ENCODE measurements at places on chromosomes 6 and 20.

DNA sequence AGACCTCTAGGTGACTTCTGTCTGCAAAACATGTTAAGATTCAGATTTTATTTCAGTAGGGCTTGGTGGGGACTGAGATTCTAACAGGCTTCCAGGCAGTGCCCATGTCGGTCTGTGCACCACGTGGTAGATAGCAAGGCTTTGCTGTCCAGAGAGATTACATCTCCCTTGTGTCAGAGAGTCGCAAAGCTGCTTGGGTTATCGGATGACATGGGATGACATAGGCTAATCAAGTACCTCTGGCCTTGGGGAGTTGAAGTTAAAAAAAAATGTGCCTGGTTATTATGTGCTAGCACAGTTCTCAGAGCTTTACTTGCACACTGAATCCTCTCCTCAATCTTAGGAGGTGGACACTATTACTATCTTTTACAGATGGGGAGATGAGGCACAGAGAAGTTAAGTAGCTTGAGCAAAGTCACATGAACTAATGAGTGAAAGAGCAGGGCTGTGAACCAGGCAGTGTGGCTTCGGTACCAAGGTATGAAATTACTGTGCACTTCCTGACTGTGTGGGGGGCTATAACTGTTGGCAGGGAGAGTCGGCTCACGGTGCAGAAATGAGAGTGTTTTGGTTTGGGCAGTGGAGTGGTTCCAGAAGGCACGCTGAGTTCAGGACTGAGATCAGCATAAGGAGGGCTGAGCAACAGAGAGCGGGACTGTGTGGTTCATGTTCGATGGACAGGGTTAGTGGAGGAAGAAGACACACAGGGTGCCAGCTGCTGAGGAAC, 41.1 kb downstream of the FARS2 start:
- no peak for DNase-seq

GRCh38 chr20:39082622-39083398, 120.7 kb downstream of the DHX35 start:
- DNase-seq: no peak

GRCh38 chr6:81309811-81310210, 442.7 kb downstream of the TENT5A start:
- DNase-seq: no peak

DNA sequence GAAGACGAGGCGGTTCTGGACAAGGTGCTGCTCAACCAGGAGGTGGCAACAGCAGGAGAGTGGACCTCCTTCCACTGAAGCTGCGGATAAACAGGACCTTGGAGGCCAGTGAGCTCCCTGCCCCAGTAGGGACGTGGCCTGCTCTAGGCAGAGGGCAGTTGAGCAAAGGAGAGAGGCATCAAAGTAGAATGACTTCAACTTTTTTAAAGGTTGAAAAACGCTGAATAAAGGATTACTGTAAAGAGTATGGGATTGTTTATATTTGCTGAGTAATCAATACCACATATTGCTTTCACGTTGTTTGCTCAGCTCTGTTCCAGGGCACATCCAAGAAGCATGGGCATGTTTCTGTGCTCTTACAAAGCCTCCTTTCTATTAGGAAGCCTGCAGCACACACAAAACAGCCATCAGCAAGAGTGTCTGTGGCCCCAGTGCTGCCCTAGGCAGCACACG, 48.1 kb downstream of the ERMARD start:
- DNase-seq: no peak

GRCh38 chr6:159456349-159456748, 236.7 kb downstream of the SOD2 start:
- DNase-seq: no peak

DNA sequence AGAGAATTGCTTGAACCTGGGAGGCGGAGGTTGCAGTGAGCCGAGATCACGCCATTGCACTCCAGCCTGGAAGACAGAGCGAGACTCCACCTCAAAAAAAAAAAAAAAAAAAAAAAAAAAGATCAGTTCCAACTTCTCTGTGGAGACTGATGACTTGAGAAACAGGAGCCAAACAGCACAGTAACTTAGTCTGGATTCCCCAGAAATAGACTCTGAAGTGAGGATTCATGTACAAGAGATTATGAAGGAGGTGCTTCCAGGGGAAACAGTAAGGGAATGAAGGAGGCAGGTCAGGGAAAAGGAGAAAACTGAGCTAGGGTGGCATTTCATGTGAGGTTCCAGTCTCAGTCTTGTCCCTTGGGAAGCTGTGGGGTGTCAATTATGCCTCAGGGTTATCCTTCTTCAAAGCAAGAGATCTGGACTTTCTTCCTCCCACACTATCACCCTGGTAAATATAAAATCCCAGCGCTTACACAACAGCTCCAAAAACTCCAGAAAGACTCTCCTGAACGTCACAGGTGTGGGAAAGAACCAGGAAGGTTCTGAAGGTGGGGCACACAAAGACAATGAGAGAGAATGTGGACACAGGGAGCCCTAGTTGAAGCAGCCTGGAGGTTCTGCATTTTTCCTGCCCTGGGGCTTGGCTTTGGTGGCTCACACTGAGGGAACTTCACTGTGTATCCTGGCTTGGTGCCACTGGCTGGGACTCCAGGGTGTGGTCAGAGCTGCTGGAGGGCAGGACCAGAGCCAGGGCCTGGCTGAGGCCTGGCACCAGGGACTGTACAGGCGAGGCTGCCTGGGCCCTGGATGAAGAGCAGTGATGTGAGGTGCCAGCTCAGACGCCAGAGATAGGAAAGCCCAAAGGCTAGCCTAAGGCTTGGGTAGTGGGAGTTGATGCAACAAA, 46.8 kb downstream of the PCNA start:
- DNase-seq: peak; percentile 48

- peak; percentile 29 for DNase-seq
These were observed 96.0 kb downstream of the INSM1 start for GRCh38 chr20:20463933-20464374.

GRCh38 chr6:29529956-29530355, 29.6 kb downstream of the UBD start:
- DNase-seq: no peak

- DNase-seq: no peak
These were observed 141.1 kb downstream of the CEP57L1 start for GRCh38 chr6:109236115-109237076.

DNA sequence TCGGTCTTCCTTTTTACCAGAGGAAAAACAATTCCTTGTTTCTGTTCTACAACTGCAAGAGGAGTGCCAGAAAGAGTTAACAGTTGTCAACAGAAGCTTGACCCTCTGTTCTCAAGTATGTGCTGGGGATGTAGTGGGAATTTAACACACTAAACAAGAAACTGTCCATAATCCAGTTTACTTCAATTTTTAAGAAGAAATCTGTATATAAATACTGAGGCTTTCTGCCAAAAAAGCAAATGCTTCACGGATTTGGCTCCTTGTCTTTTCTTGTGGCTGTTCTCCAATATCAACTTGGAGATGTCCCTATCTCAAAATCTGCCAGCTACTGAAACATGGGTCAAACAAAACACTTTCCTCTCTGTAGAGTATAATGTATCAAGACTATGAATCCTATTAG, 26.8 kb downstream of the REV3L start:
- DNase-seq: peak; percentile 36

DNA sequence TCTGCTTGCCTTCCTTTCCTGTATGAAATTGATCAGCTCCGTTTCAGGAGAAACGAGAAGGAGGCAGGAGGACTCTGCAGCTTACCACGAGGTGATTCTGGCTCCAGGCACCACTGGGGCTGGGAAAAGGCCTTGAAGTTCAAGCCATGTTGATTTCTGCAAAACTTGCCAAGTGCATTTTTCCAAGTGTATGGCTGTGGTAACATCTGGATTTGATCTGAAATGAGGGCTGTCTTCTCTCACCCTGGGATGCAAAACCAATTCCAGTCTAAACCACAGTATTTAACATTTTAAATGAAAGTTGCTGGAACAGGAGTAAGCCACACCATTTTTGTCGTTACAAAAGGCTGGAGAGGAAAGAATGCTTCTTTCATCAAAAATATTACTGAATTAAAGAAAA, 36.1 kb upstream of the FAM210B start:
- DNase-seq: no peak

DNA sequence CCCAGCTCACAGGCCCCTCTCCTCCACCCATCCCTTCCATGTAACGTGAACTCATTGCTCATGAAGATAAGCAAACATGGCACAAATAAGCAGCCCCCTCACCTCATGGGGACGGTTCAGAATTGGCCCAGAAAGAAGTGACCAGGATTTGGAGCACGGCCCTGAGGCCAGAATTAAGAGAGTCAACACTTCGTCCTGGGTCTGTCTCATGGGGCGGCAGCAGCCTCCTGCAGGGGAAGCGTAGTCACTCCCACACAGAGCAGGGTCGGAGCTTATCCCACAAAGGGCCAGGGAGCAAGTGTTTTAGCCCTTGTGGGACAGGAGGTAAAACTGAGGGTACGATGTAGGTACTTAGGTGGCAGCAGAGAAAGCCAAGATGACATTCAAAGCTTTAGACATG, 28.6 kb upstream of the DACT2 start:
- no peak for DNase-seq

- no peak for DNase-seq
These were observed 20.1 kb upstream of the REPS1 start for GRCh38 chr6:139008117-139008516.

- DNase-seq: peak; percentile 74
These were observed 420 bp downstream of the SOX4 start for GRCh38 chr6:21593927-21594415.
